ENCODE measurements at places on chromosomes 4 and X.

- DNase-seq: no peak
Measured at GRCh38 chr4:17316566-17316965, 195.3 kb downstream of the QDPR start.

- peak; percentile 57 for DNase-seq
Measured at GRCh38 chr4:141455651-141456050, 180.7 kb upstream of the IL15 start.

DNA sequence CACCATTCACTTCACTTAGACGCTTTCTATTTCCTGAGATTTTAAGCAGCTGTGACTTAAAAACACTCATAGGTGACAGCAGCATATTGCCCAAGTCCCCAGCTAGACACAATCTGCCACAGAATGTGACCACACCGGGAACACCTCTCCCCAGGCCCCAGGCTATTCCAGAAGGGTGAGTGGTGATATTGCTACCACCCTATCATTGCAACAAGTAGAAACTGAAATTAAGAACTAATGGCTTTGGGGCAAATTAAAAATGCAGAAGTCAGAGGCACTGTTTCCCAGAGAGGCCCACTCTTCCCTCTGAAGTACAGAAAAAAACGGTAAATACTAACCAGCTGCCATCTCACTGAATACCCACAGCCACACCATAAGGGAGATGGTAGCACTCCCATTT lies 35.0 kb downstream of the QDPR start:
- DNase-seq: no peak

DNA sequence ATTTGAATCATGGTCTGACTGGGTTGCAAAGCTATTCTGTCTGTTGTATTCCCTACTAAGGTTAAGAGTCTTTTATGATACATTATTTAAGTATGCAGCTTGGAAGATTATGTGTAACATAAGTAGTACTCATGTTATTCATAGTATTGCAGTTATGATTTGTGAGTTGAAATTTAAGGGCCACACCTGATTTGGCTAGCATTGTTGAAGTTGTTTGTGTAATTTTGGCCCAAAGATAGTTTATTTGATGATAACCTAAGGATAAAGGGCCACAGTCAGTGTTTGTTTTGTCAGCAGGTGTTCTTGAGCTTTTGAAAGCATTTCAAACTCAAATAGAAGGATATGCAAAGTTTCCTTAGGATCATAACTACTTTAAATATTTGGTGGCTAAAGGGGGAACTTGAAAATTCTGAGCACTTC lies 38.9 kb downstream of the NUDT9 start:
- no peak for DNase-seq
